ENCODE measurements at places on chromosomes 16 and 17. TPM values are rescaled to one million over a fixed set of nuclear protein-coding genes. Genes with fewer than 3 reads are reported as not detected.

The FN3K gene
- total RNA-seq, result 22.7 TPM

The AXIN2 gene
- total RNA-seq, result 13.1 TPM

The C17orf113 gene
- 1.2 TPM for total RNA-seq

GRCh38 chr16:56637814-56638750 is at the start of gene MT1A:
MT1A (plus strand) TSS chr16:56638666; CDS start chr16:56638739, 73 bp downstream.
- peak; percentile 90 for DNase-seq

DNA sequence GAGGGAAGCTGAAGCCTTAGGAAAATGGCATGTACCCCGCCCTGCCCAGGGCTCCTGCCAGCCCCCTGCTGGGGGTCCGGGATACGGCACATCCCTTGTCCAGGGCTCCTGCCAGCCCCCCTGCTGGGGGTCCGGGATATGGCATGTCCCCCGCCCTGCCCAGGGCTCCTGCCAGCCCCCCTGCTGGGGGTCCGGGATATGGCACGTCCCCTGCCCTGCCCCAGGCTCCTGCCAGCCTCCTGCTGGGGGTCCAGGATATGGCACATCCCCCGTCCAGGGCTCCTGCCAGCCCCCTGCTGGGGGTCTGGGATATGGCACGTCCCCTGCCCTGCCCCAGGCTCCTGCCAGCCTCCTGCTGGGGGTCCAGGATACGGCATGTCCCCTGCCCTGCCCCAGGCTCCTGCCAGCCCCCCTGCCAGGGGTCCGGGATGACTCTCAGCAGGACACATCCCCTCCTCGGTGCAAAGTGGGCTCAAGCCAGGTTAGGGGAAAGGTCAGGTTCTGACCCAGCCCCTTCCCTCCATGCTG is 43.2 kb downstream of the RPH3AL start:
- peak; percentile 14 for DNase-seq

GRCh38 chr17:64950871-64951270 is 31.6 kb upstream of the LRRC37A3 start:
- DNase-seq, result no peak

- peak; percentile 95 for DNase-seq
Measured at GRCh38 chr16:1610071-1610898, 1.6 kb downstream of the IFT140 start.

DNA sequence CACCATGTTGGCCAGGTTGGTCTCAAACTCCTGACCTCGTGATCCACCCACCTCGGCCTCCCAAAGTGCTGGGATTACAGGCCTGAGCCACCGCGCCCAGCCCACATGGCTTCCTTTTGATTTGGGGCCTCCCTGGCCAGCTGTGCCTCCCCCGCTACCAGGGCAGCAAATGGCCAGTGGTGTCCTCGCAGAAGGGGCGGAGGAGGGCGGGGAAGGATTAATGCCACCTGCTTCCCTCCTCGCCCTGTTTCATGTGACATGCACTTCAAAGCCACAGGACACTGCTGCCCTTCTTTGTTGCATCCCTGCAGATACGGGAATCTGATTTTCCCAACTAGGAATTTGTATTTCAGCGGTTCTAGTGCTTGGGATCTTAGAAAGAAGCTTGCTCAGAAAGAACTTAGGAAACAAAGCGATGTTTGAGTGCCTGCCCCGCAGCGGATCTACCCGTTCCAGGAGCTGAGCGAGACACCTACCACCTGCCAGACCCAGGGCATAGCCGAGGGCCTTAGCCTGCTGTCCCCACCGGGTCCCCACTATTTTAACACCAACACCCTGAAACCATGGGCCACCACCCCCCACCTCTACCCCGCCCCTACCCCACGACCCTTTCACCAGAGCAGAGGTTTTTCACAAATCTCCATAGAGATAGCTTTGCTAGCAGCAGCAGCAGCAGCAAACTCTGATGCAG is 37.7 kb upstream of the CCDC182 start:
- no peak for DNase-seq
